ENCODE measurements at places on chromosomes 7 and 10. TPM values are rescaled to one million over a fixed set of nuclear protein-coding genes. Genes with fewer than 3 reads are reported as not detected.

GRCh38 chr7:70307544-70308106 is 709.4 kb downstream of the AUTS2 start:
- no peak for DNase-seq

DNA sequence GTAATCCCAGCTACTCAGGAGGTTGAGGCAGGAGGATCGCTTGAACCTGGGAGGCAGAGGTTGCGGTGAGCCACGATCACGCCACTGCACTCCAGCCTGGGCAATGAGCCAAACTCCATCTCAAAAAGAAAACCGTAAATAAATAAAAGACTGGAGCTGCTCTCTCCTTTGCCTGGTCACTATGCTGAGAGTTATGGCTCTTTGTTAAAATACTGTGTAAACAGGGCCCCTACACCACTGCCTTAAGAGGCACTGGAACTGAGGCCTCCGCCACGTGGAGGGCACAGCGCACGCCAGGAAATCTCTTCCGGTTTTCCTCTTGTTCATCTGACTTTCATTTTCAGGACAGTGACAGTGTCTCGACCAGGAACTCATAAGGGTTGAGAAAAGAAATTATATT is 123.3 kb downstream of the PAXIP1 start:
- no peak for DNase-seq

- DNase-seq, result no peak
Observed at GRCh38 chr10:8874972-8875371, 820.5 kb downstream of the GATA3 start.

DNA sequence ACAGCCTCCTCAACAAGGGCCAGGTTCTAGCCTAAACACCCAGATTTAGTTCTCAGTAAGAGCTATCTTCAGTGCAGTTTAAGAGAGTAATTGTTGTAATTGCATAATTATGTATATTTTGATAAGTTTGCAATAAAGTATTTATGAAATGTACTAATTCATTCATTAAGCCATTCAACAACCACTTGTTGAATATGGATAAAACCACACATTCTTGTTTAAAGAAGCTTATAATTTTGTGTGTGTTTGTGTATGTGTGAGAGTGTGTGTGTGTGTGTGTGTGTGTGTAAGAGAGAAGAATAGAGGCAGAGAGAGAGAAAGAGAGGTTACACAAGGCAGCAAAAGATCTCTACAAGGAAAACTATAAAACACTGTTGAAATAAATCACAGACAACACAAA is 115.0 kb upstream of the SLC25A13 start:
- no peak for DNase-seq

AGR2 gene
- total RNA-seq, result not detected
